Activated naive CD4-positive, alpha-beta T cell treated with anti-CD3 and anti-CD28 coated beads, Interleukin-2, amount 50 U/mL, for 72 hours (primary cell): ENCODE measurements at places on chromosomes 1 and 21. TPM values are rescaled to one million over a fixed set of nuclear protein-coding genes. Genes with fewer than 3 reads are reported as not detected.

Gene CR1
- total RNA-seq = 0.02 TPM

Gene DPYD
- total RNA-seq = 10.7 TPM

Gene C1orf226
- 0.14 TPM for total RNA-seq

Gene NFIA
- total RNA-seq = 3.1 TPM

Gene ATP6V1G3
- 0.56 TPM for total RNA-seq

Gene NDUFS5
- 153 TPM for total RNA-seq

Gene BLACAT1
- total RNA-seq = 0.14 TPM

Gene LRRC41
- 29.2 TPM for total RNA-seq

Gene C1orf87
- total RNA-seq = not detected

Gene KCNN3
- 0.04 TPM for total RNA-seq

Gene DMBX1
- 0.54 TPM for total RNA-seq

GRCh38 chr21:38766987-38767722, 38.6 kb upstream of the ETS2 start:
- DNase-seq = peak; percentile 62

DNA sequence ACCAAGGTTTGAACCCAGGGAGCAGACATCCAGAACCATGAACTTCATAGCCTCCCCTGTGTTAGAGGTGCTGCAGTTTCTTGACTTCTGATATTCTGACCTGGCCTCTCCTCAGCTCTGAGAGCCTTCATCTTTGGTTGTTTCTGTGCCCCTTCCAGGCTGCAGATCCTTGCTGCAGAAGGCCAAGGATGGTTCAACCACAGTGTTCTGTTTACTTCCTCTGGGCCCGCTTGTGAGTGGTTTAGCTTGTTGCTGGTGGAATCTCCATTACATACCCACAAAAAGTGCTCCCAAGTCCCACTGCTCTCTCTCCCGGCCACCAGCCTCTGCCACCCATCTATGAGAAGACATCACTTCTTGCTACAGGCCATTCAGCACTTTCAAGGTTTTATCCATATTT, 9.0 kb upstream of the SLC2A7 start:
- DNase-seq = no peak

GRCh38 chr1:207999972-208000371, 89.0 kb upstream of the CD34 start:
- DNase-seq = no peak

- peak; percentile 67 for DNase-seq
Observed at GRCh38 chr21:23968722-23969647, 1638.3 kb downstream of the MRPL39 start.

- DNase-seq = no peak
Observed at GRCh38 chr1:97989094-97989680, 68.4 kb upstream of the DPYD start.

DNA sequence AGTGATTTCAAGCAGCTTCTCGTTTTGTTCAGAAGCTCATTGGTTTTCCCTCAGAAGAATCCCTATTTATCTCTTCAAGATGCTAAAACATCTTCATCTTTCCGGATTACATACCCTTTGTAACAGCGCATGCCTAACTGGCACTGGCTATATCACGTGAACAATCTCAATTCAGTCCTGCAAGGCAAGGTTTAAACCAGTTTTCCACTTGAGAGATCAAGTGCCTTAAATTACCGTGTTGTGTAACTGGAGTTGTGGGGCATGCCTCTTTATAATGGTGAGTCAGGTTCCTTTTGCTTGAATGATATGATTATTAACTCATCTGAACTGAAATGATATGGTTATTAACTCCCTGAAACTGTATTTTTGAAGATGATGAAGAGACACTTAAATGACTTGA, 11.0 kb upstream of the ZFP69B start:
- no peak for DNase-seq

- peak; percentile 20 for DNase-seq
Observed at GRCh38 chr21:37257511-37257966, 9.6 kb downstream of the VPS26C start.

DNA sequence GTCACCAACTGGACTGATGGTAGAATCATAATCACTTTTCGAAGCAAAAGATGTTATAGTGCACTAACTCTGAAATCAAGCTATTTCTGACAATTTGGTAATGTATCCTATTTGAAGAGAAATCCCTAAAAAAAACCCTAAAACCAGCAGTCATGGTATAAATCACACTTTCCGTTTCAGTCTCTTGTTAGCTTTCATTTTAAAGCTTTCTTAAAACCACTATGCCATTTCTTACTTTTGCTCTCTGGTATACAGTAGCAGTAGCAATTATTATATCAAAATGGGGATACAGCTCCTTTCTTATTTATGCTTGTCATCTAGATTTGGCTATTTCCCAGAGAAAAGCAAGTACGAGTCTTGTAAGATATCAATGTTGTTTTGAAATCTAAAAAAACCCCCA, 323.3 kb downstream of the KCTD3 start:
- DNase-seq = no peak

DNA sequence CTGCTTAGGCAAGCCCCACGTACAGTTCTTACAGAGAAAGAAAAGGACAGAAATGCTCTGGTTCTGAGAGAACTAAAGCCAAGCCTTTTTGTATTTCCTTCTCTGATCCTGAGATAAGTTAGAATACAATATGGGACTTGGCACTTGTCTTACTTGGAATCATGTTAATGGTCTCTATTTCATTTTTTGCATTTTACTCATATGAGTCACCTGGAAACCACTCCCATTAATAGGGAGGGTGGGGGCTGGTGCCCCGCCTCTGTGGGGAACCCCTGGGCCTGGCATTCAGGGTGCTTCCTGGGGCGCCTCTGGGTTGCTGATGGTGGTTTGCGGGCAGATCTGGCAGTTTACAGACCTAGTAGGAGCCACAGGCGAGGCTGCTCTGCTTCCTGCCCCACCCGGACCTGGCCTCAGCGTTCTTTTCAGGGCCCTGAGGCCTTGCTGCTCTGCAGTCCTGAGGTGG, 26.7 kb downstream of the TSPAN2 start:
- DNase-seq = peak; percentile 63

GRCh38 chr1:181910905-181911304, 150.6 kb downstream of the ZNF648 start:
- DNase-seq = no peak

- DNase-seq = no peak
Observed at GRCh38 chr1:187883356-187883755, 1054.6 kb downstream of the PLA2G4A start.

- DNase-seq = no peak
Observed at GRCh38 chr1:70671006-70671405, 259.9 kb downstream of the CTH start.

GRCh38 chr1:167748906-167749305, 27.1 kb downstream of the MPZL1 start:
- DNase-seq = no peak

- DNase-seq = no peak
Observed at GRCh38 chr1:21165646-21166045, 11.1 kb downstream of the EIF4G3 start.
